Osteoblast (primary cell): ENCODE measurements at places on chromosomes 3 and 15. TPM values are rescaled to one million over a fixed set of nuclear protein-coding genes. Genes with fewer than 3 reads are reported as not detected.

DNA sequence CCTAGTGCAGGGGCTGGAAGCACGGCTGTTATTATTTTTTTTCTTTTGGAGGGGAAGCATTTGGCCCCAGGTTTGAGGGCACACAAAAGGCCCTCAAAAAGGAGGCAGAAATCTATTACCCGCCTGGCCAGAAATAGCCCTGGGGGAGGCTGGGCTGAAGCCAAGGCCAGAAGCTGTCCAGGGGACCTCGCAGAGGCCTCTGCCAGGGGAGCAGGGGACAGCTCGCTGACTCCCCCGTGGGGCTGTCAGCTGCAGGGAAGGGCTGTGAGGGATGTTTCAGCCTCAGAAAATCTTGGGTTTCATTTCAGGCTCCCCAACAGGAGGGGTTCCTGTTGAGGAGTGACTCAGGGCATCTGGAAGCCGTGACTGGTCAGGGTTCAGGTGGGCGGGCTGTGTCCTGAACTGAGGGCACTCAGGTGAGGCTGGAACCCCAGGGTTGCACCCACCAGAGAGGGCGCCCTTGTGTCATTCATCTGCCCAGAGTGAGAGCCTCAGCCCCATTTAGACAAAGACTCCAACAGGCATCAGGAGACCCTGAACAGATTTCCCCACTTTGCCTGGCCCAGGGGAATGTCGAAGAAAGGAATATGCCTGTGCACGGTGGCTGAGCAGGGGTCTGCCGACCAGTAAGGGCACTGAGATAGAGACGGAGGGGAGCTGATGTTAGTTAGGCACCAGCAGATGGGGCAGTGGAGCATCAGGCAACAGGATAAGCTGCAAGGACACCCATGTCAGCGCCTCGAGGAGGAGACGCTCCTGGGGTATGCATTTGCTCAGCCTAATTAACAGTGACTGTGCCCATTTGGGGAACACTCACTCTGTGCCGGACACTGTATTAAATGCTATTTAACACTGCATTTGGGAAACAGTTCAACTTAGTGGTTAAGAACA, 43.5 kb upstream of the SLC6A11 start:
- no peak for DNase-seq

Gene GOLGA8T
- total RNA-seq = not detected in 2 replicates

- DNase-seq = no peak
Measured at GRCh38 chr3:112587336-112587735, 25.5 kb downstream of the SLC35A5 start.

DNA sequence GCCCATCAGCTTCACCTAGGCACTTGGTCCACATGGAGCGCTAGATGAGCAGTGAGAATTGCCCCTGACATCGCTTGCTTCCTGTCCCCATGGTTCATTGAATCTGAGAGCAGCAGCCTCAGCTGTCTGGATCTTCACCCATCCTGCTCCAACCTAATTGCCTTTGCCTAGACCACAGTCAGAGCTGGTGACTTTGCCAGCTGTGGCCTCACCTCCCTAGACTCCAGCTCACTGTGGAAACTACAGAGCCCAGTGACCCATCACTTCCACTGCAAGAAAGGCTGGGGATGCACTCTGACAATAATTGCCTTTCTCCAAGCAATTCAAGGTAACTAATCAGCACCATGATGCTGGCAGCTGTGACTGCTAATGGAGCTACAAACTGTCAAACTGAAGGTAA, 30.6 kb upstream of the SLC6A1 start:
- no peak for DNase-seq

- DNase-seq = no peak
Measured at GRCh38 chr3:187319699-187320302, 28.3 kb upstream of the MASP1 start.

Gene SCAANT1
- total RNA-seq = not detected in 2 replicates

Gene CDHR4
- total RNA-seq = under 0.01 TPM in 1 of 2 replicates, not detected in the other

GRCh38 chr3:171126478-171127209, 100.1 kb upstream of the SLC2A2 start:
- DNase-seq = no peak

DNA sequence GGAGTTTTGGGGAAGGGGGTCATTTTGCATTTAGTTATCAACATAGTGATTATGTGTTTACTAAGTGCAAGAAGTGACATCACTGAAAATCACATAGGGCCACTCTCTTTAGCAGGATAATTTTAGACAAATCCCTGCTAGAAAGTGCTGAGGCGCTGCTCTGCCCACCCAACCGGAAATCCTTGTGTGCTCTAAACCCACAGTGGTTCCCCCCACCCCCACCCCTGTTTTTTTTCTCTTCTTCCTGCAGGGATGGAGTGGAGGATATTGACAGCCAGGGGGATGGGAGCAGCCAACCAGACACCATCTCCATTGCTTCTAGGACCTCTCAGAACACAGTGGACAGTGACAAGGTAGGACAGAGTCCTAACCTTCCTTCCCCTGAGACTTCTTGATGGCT, 234.2 kb upstream of the UMPS start:
- DNase-seq = no peak

Gene CLDN11
- total RNA-seq = 33.9 and 50.3 TPM in 2 replicates

DNA sequence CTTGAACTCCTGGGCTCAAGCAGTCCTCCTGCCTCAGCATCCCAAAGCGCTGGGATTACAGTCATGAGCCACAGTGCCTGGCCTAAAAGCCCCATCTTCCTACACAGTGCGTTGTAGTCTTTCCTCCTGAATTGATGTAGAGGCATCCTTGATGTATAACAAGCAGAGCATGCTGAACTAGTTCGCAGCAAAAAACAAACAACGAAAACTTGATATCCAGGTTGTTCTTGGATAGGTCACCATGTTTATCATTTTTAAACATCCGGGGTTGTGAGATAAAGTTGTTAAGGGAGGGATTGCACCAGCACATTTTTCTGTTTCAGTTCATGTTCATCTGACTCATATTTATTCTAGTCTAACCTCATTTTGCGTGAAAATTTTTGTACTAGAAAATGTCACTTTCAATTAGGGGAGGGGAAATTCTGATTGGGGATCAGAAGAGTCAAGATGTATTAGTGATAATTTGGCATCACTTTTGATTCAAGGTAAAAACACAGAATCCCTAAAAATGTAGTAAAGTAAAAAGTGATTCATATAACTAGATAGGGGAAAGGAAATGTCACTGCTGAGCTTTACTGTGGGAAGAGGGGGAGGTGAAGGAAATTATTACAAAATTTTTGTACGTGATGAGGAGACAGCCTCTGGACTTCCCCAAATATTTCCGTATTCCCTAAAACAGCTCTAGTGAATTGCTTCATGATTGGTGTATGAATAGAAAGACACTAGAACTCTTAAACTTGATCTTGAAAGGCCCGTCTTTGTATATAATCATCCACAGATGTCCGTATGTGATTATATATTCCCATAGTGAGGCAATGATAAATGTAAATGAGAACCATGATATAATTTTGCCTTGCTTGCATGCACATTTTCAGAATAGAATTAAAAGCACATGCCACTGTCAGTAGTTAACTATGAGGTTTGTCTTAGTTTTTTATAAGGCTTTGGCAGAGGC, 22.9 kb downstream of the RAB8B start:
- DNase-seq = no peak

Gene GP9
- not detected in 2 replicates for total RNA-seq

GRCh38 chr15:28888900-28889299, 3.1 kb downstream of the APBA2 start:
- no peak for DNase-seq

DNA sequence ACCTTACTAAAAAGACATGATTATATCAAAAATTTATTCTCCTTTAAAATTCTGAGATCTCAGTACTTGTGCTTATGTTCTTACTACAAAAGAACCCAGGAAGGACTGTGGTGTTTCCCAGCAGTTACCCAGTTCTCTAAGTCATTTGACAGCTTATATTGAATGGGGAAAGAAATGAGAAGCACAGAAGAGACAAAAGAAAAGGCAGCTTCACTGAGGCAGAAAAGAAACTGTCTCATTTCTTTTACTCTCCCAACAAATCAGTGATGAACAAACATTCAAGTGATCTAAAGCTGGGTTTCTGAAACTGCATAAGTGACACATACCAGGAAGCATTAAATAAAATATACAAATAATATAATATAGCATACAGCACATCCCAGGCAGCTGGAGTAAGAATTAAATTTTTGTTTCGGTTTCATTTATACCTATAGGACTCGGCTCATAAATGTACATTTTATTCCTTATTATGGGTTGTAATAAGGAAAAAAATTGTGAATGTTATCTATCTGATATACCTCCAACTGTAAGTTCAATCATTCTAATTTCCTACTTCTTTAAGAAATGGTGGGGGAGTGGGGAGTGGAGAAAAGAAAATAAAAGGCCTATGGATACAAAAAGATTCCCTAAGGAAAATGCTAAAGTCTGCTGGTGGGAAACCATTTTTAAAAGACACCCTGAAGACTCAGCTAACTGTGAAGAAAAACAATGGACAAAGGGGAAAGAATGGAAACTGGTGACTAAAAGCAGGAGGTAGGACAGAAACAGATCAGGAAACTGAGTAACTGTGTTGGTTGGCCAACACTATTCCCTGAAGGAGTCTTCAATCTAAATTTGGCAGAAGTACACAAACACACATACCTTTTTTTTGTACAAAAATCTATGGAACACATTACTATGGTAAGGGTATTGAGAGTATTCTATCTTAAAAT, 156.8 kb downstream of the TBC1D5 start:
- no peak for DNase-seq

DNA sequence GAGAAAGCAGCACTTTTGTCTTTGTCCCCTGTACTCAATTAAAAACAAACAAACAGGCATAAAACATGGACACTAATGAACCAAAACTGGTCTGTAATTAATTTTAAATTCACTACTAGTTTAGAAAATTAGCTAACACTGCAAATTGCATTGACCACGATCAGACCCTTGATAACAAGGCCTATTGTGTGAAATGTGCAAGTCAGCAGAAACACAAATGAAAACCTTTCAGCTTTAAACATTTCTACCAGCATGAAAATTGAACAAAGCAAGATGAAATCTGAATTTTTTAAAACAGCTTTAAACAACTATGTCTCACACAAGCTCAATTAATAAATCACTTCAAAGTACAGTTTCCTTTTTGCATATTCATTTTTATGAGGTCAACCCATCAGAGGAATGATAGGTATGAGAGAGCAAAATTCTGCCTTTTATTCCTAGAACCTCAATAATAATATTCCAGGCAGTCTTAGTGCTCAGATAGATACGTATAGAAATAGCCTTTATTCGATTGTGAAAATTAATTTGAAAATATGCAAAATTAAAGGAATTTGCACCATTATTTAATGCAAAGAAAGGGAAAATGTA, 27.0 kb upstream of the CHMP2B start:
- no peak for DNase-seq

Gene SYNPR
- total RNA-seq = not detected in 2 replicates

DNA sequence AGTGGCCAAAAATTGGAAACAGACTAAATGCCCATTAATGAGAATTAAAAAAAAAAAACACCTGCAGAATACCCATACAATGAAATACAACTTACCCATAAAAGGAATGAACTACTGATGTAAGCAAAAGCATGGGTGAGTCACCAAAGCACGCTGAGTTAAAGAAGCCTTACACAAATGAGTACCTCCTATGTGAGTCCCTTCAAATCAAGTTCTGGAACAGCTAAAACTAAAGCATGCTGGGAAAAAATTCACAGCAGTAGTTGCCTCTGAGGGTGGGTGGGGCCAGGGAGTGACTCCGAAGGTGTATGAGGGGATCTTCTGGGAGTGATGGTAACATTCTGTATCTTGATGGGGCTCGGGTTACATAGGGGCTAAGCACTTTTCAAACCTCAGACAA, 11.4 kb downstream of the MYO5C start:
- peak; percentile 79 for DNase-seq

Gene CSPG5
- under 0.01 and 0.29 TPM in 2 replicates for total RNA-seq

DNA sequence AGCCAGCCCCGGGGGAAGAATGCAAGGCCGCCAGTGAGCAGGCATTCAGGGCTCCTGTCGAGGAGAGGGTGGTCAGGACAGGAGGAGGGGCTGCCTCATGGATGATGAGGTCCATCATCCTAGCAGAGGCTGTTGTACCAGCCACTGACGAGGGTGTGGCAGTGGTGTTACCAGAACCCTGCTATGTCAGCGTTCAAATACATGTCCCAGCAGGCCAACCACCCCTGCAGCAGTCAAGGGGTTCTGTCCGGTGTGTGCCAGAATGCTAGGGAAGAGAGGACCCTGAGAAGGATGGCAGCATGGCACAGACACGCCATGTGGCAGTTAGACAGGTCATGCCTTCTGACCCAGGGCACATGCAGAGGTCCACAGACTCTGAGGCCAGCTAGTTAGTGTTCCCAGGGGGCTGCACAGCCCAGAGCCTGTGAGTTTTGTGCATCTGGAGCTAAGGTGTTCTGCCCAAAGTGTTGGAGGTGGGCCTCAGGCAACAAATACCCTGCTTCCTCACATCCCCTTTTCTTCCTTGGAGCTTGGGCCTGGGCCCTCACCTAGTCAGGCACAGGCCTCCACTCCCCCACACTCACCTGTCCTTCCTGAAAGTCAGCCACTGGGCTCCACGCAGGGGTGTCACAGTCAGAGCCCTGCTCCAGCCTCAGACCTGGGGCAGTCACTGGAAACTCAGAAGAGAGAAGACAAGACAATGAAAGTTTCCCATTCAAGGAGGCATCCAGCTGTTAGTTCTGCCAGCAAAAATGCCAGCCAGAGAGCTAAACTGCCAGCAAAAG, 7.8 kb downstream of the PAK6 start:
- DNase-seq = peak; percentile 69

Gene XCR1
- total RNA-seq = not detected in 2 replicates

Gene CD276
- 145 and 154 TPM in 2 replicates for total RNA-seq

GRCh38 chr15:59298225-59298853, 74.3 kb downstream of the MYO1E start:
- no peak for DNase-seq

Gene CD80
- 2.5 and 3.2 TPM in 2 replicates for total RNA-seq

Gene CFAP20DC
- 2.2 and 4.7 TPM in 2 replicates for total RNA-seq

DNA sequence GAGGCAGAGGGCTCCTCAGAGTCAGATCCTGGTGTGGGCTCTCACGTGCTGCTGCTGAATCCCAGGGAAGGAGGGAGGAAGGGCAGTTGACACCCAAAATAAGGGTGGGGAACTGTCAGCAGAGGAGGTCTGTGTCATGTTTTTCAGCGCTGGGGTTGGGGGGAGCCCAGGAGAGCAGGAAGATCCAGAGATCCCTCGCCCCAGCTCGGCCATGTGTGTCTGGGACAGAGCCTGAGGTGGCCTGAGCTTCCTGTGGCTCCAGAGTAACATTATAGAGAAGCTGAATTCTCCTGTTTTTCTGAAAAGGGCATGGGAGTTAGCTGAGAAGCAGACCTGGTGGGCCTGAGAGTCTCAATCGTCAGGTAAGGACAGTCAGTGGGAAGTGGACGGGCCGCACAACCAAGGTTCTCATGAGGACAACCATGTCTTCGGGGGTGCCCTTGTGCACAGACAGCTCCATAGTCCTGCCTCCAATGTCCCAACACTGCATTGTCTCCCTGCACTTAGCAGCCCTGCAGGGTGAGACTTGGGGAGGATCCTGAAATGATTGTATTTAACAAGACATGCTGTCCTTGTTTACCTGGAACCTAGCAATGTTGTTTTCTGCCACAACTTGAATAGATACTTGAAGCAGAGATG, 18.4 kb downstream of the UMPS start:
- no peak for DNase-seq

- no peak for DNase-seq
Measured at GRCh38 chr3:159911664-159912037, 77.0 kb upstream of the IL12A start.

GRCh38 chr3:152097770-152098169, 171.0 kb upstream of the MBNL1 start:
- no peak for DNase-seq

Gene TRH
- under 0.01 TPM in 2 replicates for total RNA-seq

Gene SLC28A2
- not detected in 2 replicates for total RNA-seq
